ENCODE measurements at places on chromosomes 2 and 18.

- no peak for DNase-seq
Measured at GRCh38 chr2:217958206-217958883, 44.5 kb downstream of the TNS1 start.

DNA sequence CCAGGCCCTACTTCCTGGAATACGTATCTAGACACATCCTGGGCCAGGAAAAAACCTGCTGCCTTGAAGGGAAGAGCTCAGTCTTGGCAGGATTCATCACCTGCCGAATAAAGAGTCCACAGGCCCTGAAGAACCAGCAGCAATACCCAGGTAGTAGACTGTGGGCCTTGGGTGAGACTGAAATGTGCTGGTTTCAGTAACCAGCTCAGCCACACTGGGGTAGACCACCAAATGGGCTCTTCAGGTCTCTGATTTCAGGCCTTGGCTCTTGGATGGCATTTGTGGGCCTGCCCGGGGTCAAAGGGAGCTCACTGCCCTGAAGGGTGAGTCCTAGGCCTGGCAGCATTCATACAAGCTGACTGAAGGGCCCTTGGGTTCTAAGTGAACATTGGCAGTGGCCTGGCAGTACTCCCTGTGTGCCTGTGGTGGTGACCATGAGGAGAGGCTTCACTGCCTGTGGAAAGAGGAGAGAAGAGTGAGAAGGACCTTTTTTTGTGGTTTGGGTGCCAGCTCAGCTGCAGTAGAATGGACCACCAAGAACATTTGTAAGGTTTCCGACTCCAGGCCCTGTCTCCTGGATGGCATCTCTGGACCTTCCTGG lies 175.1 kb downstream of the ANKRD30B start:
- no peak for DNase-seq

- DNase-seq: no peak
Measured at GRCh38 chr2:172223601-172224054, 120.9 kb upstream of the DLX2 start.

DNA sequence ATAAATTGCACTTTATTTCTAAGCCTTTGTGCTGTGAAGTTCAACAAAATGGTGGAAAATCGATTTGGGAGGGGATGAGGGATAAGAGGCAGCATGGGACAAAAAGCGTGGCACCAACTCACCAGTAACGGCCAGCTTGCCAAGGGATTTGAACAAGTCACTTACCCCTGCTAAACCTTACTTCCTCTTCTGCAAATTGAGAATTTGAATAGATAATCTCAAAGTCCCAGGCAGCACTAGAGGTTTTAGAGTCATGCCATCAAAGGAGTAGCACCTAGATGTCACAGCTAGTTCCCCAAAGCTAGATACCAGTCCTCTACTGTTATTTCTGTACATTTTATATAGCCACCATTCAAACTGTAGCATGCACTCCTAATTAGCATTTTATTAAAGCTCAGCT lies 83.7 kb upstream of the VRK2 start:
- no peak for DNase-seq

GRCh38 chr2:50529600-50530218 lies 502.2 kb downstream of the NRXN1 start:
- DNase-seq: no peak

- DNase-seq: no peak
Measured at GRCh38 chr18:76462326-76462694, 32.7 kb downstream of the ZNF516 start.

DNA sequence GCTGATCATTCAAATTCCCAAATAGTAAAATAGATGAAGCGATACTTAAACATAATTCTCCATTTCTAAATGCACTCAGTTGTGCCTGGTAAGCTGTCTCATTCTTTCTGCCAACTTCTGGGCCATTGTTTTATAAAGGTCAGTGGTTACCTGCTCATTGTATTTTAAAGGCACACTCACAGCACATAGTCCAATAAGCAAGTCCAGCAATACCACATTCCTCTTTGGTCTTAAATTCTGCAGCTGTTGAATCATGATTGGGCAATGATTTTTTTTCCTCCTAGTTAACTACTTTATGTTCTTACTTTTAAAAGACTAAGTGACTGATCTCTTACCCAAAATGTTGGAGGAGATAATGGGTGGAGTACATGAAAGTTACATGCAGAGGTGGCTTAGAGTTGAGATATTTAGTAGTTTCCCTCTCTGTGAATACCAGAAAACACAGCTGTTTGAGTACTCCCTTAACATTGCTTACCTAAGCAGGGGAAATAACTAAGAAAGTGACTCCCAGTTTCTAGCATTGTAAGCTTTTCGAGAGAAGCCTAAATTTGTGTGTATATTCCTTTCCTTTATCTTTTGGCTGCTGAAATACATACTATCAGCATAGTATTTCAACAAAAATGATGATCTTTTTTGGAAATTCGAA lies 220.7 kb downstream of the CAMKMT start:
- DNase-seq: no peak

DNA sequence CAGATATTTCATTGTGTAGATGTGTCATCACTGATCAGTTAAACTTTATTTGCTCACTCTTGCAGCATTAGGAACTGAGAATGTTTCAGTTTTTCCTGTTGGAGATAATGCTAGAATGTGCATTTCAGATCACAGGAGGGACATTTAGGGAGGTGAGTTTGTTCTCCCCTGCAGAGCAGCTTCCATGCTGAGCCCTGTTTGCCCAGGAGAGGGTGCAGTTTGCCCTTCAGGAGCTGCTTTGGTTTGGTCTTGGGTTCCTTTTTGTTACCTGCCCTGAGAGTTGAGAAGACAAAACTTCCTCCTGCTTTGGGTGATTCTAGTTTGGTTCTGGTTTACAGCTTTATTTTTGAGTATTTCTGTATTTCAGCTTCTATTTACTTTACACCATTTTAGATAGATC lies 49.9 kb downstream of the DGKD start:
- DNase-seq: peak; percentile 63

- DNase-seq: no peak
Measured at GRCh38 chr2:238299803-238300202, 11.4 kb upstream of the PER2 start.

DNA sequence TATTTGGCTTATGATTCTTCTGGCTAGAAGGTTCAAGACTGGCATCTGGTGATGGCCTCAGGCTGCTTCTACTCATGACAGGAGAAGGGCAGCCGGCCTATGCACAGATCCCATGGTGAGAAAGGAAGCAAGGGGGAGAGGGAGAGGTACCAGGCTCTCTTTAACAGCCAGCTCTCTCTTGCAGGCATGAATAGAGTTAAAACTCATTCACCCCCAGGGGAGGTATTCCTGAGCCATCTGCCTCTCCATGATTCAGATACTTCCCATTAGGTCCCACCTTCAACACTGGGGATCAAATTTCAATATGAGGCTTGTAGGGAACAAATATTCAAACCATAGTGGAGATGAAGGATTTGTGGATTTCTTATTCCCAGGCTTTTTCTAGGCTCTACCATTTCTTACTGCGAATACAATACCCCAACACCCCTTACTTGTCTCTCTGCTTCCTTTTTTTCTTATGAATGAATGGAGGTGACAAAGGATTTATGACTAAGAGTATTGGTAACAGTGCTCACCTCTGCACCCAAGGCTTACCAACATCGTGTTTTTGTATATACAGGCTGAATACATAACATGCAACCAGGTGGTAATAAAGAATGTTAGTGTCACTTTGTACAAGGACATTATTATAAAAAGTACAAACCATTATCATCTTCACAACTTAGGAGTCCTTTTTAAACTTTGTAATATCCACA lies 454.6 kb upstream of the TRIB2 start:
- DNase-seq: no peak

DNA sequence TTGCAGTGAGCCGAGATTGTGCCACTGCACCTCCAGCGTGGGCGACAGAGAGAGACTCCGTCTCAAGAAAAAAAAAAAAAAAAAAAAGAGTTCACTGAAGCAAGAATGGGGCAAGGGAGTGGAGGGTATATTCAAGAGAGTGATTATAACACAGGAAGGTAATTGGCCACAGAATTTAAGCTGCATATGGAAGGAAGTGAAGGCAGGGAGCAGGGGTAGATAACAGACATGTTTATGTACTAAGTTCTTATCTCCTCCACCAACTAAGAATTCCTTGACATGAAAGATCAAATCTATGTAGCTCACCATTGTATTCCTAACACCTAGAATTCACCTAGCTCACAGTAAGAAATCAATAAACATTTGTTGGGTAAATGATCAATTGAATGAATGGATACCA lies 37.3 kb downstream of the GKN2 start:
- DNase-seq: no peak

DNA sequence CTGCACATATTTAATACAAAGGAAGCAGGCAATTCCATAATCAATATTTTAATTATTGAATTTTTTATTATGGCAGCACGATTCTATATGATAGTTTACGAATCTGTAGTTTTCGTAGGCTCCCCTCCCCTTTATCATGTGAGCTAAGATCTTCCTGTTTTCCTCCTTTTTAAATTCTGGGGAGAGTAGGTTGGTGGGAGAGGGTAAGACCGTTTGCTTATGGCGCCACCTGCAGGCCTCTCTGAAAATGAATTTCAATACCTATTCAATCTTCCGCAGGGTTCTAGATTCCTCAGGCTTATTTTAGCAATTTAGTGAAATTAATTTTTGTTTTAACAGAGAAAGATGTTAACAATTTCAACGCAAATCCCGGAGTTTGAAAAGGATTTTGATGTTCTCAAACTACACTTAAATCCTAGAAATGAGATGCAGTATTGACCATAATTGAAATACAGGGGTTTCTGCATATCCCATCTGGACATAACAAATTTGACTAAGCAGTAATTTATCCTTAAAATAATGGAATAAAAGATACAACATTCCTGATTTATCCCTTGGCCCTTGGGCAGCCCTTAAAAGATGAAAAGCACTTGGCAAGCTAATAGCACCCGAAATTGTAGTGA lies 12.8 kb upstream of the GBX2 start:
- DNase-seq: peak; percentile 58

DNA sequence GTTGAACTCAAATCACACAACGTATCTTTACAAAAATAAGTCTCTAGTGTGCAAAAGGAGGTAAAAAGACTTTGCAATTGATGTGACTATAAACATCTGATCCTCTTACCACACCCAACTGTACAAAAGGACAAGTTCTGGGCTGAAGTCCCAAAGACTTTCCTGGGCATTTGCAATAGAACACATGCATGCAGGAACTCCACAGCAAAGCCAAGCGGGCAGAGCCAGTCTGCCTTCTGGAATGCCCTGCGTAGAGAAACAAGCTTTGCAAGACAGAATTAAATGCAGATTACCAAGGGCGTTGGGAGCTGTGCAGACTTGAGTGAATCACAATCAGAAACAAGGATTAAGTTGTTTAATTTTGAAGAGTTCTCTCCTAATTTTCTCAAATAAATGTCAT lies 208.4 kb upstream of the ZNF521 start:
- DNase-seq: no peak

GRCh38 chr2:19496646-19497045 lies 138.2 kb upstream of the OSR1 start:
- no peak for DNase-seq

- no peak for DNase-seq
Measured at GRCh38 chr2:61272421-61273070, 110.6 kb downstream of the C2orf74 start.

GRCh38 chr2:96090196-96090926 lies 26.0 kb downstream of the ADRA2B start:
- peak; percentile 0 for DNase-seq

GRCh38 chr18:22032392-22032961 lies 136.9 kb upstream of the GATA6 start:
- no peak for DNase-seq

- DNase-seq: no peak
Measured at GRCh38 chr18:44518666-44519065, 162.0 kb upstream of the SETBP1 start.

DNA sequence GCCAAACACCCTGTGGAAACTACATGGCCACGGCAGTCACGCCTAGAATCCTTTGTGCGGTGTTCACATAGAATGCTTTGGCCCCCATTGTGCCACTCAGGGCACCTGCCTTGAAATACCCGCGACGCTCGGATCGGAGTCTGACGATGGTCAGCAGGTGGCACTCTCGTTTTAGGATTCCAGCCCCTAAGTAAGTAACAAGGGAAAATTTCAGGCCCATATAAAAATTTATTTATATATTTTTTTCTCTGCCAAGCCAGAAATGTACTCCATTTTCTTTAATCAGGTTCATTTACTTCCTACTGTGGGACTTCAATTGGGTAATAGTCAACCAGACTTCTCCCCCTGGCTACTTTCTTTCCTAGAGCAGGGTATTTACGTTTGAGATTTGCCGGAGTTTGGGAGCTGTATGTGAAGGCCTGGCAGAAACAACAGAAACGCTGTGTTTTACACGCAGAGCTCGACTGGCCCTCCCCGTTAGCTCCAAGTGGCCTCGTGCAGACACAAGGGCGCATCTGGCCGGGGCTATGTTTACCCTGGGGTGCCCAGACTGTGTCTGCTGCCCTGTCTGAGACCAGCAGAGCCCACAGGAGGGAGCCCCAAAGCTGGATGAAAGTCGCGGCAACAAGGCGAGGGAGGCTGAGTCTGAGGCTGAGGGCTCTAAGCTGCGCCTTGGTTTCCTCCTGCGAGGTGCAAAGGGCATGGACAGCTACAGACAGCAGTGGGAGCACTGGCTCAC lies 41.6 kb downstream of the LRRC30 start:
- DNase-seq: no peak

- DNase-seq: no peak
Measured at GRCh38 chr2:222142027-222142426, 156.8 kb downstream of the PAX3 start.

GRCh38 chr2:10883066-10883465 lies 28.7 kb upstream of the KCNF1 start:
- no peak for DNase-seq

- no peak for DNase-seq
Measured at GRCh38 chr2:16589465-16589864, 76.2 kb downstream of the CYRIA start.

DNA sequence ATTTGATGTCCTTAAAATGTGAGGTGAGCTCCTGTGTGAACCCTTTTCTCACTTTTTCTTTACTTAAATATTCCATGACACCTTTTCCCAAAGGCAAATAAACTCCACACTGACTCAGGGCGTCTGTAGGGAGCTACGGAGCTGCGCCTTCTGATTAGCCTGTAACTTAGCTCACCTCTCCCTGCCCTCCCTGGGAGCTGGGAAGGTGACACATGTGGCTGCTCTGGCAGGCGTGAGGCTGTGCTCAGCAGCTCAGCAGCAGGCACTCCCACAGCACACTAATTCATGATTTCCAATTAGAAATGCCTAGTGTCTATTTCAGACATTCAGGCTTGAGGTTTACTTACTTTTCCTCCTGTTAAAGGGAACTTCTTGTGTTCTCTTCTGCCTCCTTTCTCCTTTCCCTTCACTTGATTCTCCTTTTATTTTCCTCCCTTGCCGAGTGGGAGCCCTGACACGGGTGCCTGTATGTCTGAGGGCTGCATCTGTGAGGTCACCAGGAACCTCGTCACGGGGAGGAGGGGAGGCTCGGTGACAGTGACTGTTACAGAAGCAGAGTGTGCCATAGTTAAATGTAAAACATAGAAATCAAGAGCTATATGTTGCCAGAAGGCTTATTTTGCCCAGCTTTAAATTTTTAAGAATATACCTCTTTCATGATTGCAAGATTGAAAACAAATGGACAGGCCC lies 437.1 kb downstream of the DCDC2C start:
- no peak for DNase-seq

DNA sequence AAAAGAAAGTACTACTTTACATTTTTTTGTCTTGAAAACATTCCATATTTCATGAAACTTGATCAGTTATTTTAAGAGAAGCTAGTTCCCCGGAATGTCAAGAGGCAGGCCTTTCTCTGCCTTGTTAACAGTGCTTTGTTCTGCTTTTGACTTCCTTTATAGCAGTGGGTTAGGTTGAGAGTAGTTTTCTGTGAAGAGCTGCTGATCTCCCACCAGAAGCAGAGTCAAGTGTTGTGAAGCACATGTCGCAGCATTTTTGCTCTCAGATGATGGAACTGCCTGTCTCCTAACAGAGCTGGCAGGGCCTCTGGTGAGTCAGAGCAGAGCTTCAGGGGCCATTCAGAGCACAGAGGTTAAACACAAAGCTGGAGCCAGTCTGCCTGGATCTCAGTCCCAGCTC lies 871.8 kb downstream of the SLC4A3 start:
- DNase-seq: no peak
